Right renal pelvis (tissue), 4 donors: ENCODE measurements at places on chromosomes 11 and 22. TPM values are rescaled to one million over a fixed set of nuclear protein-coding genes. Genes with fewer than 3 reads are reported as not detected.

GRCh38 chr11:129881570-129882170, 13.7 kb downstream of the NFRKB start:
- no peak for DNase-seq

CYP2D6 gene
- polyA plus RNA-seq = 3.6 TPM

AIFM3 gene
- polyA plus RNA-seq = 1.3 TPM

GRCh38 chr11:114256967-114257286, 39.3 kb upstream of the NNMT start:
- no peak for DNase-seq

OR10G6 gene
- polyA plus RNA-seq = not detected

OSM gene
- not detected for polyA plus RNA-seq

PVALB gene
- 9.9 TPM for polyA plus RNA-seq

GRCh38 chr11:87926250-87926970, 248.8 kb downstream of the RAB38 start:
- no peak for DNase-seq

DNA sequence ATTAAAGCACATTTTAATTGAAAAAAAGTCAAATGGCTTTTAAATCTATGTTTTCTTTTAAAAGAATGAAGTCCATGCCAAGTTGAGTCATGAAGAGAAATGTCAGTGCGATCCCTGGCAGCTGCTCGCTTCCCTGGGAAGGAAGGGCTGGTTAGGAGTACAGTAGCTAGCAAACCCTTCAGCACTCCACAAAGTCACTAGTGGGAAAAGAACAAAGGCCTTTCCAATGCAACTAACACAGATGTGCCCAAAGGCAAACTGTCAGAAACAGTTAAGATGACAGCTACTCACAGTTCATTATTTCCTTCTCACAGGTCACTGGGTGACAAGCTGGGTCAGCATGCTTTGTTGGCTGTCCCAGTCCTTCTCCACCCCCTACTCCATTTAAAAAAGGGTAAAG, 308.7 kb downstream of the DCDC1 start:
- no peak for DNase-seq

DNA sequence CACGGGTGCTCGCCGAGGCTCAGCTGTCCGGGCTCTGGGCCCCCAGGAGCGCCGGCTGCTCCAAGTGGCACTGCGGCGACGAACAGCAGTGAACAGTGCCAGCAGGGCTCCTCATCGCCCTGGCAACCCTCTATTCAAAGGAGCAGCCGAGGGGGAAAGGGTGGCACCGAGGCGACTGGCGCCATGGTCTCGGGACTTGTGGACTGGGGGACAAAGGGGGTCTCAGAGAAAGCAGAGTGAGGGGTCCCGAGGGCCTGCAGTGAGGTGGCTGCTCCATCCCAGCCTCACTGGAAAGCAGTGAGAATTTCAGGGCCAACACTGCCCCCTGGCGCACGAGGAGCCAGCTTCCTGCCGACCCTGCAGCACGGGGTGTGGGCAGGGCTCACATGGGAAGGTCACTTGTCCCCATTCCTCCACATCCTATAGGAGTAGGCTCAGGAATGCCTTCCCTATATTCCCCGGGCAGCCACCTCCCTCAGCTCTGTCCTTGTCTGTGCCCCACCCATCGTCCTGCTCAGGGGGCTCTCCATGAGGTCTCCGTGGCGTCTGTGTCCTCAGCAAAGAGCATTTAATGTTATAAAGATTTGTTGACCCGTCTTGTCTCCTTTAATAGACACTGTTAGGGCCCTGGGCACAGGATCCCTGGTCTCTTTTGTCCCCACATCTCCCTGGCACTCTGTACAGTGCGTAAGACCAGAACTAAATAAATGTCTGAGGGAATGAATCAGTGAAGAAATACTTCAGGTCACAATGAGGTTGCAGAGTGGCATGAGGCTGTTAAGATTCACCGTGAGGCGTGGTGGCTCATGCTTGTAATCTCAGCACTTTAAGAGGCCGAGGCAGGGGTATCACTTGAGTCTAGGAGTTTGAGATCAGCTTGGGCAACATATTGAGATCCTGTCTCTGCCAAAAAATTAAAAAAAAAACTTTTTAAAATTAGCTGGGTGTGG, 26.4 kb downstream of the LRFN4 start:
- no peak for DNase-seq

- DNase-seq = no peak
Observed at GRCh38 chr11:126011265-126011664, 51.4 kb downstream of the CDON start.

GRCh38 chr11:68942751-68943271, 38.0 kb downstream of the MRGPRD start:
- no peak for DNase-seq

- DNase-seq = no peak
Observed at GRCh38 chr11:4066910-4067309, 27.7 kb upstream of the RRM1 start.

CPT1B gene
- 10.4 TPM for polyA plus RNA-seq

DNA sequence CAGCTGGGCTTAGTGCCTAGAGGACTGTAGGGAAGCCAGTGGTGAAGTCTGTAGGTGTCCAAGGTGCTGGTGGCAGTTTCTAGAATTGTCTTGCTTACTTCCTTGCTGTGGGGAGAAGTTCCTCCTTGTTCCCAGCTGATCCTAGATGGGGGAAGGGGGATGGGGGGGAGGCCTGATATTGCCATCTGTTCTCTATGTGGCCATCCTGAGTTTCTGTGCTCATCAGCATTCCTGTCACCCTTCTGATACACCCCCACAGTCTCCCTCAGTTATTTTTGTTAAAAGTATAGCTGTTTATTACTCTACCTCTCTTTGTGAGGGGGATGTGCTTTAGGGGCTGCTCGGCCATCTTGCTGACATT, 36.5 kb downstream of the MADD start:
- DNase-seq = no peak

- no peak for DNase-seq
Observed at GRCh38 chr11:64563966-64564365, 27.1 kb upstream of the SLC22A12 start.

SCGB2A2 gene
- not detected for polyA plus RNA-seq

DNA sequence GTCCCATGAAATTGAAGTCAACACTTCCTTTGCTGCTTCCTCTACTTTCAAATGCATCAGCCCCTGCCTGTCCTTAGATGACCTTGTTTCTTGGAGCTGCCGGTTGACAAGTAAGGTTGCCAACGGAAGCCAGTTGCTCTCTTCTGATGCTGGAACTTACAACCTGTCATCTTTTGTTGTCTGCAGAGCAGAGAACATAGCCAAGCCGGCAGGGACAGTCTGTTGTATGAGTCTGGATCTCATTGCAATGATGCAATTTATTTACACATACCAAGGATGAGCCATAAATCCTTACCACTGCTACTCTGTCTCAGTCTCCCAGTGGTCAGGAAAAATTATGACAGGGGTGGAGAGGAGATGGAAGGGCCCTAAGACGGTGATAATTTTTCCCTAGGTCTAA, 151.4 kb downstream of the BLID start:
- no peak for DNase-seq

- DNase-seq = no peak
Observed at GRCh38 chr22:35517207-35517606, 23.4 kb upstream of the RASD2 start.

- DNase-seq = no peak
Observed at GRCh38 chr22:28783786-28784671, 11.5 kb downstream of the CCDC117 start.

DNA sequence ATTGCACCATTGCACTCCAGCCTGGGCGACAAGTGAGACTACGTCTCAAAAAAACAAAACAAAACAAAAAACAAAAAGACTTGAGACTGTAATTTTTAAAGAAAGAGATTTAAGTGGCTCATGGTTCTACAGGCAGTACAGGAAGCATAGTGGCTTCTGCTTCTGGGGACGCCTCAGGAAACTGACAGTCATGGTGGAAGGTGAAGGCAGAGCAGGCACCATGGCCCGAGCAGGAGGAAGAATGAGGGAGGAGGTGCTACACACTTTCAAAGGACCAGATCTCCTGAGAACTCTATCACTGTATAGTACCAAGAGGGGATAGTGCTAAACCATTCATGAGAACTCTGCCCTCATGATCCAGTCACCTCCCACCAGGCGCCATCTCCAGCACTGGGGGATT, 52.0 kb downstream of the CBL start:
- DNase-seq = no peak

DUSP8 gene
- 5.7 TPM for polyA plus RNA-seq

GRCh38 chr11:72237112-72237931, 6.7 kb downstream of the PHOX2A start:
- no peak for DNase-seq
